ENCODE measurements at places on chromosomes 4 and X. TPM values are rescaled to one million over a fixed set of nuclear protein-coding genes. Genes with fewer than 3 reads are reported as not detected.

DNA sequence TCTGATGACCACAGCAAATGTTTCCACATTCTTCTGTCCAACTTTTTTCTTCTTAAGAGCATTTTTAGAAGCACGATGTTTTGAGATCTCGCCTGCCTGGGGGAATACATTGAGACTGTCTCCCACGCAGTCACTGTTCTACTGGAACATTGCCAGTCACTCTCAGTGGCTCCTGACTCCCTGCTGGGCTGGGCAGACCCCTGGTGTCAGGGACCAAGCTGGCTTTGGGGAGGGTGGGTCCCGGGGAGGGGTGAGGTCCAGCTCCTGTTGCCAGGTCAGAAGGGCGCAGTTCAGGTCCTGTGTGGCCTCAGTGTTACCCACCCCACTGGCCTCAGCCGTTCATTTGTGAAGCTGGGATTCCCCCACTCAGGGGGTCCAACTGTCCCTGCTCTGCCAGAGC lies 18.9 kb upstream of the ABLIM2 start:
- no peak for DNase-seq

Gene MAMLD1
- 0.52 TPM for total RNA-seq

DNA sequence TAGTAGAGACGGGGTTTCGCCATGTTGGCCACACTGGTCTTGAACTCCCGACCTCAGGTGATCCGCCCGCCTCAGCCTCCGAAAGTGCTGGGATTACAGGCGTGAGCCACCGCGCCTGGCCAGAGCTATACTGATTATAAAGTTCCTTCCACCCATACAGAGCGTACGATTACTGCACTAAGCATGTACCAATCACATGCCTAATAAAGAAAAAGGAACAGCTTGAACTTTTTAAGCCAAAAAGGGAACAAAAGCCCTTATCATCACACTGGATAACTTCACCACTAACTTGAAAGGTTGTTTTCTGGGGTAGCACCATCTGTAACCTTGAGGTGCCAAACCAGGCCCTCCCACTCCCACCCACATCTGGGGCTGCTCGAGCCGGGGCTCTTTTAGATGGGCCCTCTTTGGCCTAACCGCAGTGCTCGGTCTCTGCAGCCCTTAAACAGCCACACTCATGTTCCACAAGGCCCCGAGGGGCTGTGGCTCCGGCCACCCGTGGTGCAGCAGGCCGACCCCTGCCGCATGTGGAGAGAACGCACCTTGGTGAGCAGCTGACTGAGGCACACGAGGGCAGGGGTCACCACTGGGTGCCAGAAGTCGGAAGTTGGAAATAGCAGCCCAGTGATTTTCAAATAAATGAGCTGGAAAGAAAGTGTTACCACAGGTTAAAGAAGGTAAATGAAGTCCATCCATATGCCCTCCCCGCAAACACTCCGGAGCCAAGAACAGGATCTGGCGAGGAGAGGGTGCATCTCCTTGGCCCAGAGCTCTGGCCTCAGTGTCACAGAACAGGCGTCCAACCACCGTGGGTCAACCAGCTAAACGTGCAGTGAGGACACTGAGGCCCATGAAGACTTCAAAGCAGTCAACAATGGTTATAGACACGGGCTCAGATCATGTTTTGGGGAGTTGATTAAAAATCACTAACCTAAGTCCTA lies 18.4 kb downstream of the NOP14 start:
- DNase-seq: no peak

Gene TLR1
- total RNA-seq: 25.2 TPM

Gene PABPC4L
- 1.0 TPM for total RNA-seq

- DNase-seq: no peak
Observed at GRCh38 chr4:81465406-81466340, 6.0 kb downstream of the RASGEF1B start.

Gene GAGE12G
- total RNA-seq: not detected

GRCh38 chrX:16771483-16772398 lies 14.5 kb upstream of the TXLNG start:
- DNase-seq: peak; percentile 47

Gene CHRNA9
- total RNA-seq: not detected

Gene PCDH18
- 0.17 TPM for total RNA-seq

GRCh38 chr4:62531264-62531663 lies 1331.1 kb downstream of the ADGRL3 start:
- DNase-seq: no peak

DNA sequence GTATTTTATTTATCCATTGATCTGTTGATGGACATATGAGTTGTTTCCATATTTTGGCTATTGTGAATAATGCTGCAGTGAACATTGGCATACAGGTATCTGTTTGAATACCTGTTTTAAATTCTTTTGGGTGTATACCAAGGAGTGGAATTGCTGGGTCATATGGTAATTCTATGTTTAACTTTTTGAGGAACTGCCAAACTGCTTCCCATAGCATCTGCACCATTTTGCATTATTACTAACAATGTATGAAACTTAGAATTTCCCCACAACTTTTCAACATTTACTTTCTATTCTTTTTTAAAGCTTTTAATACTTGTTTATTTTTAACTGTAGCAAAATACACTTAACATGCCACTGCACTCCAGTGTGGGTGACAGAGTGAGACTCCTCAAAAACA lies 57.0 kb upstream of the MSN start:
- DNase-seq: no peak

Gene CSAG3
- not detected for total RNA-seq

GRCh38 chrX:135516376-135516775 lies 4.1 kb upstream of the INTS6L start:
- no peak for DNase-seq

GRCh38 chr4:73614311-73614867 lies 5.8 kb downstream of the RASSF6 start:
- DNase-seq: no peak

- no peak for DNase-seq
Observed at GRCh38 chr4:147491086-147491485, 10.2 kb downstream of the EDNRA start.

- DNase-seq: no peak
Observed at GRCh38 chr4:173532725-173533511, 2.9 kb upstream of the HAND2 start.

GRCh38 chrX:37697169-37697760 lies 11.7 kb downstream of the XK start:
- DNase-seq: no peak

Gene RTL5
- total RNA-seq: 3.9 TPM

GRCh38 chrX:129025376-129025775 lies 497.9 kb downstream of the SMARCA1 start:
- DNase-seq: no peak

DNA sequence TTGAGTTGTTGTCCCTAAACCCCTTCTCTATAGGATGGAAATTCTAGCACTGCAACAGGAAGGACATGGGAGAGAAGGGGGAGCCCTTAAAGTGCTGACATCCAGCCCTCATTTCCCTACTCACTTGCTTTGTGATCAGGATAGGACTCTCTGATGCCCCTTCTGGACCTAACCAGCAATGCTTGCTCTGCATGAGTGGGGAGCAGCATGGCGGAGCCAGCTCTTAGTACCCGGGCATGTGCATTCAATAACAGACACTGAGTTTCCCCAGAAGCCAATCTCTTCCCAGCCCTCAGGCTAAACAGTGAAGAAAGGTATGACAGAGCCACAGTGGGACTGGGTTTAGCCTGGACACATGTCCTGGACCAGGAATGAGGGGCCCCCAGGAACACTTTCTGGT lies 14.0 kb downstream of the SOD3 start:
- DNase-seq: peak; percentile 2

DNA sequence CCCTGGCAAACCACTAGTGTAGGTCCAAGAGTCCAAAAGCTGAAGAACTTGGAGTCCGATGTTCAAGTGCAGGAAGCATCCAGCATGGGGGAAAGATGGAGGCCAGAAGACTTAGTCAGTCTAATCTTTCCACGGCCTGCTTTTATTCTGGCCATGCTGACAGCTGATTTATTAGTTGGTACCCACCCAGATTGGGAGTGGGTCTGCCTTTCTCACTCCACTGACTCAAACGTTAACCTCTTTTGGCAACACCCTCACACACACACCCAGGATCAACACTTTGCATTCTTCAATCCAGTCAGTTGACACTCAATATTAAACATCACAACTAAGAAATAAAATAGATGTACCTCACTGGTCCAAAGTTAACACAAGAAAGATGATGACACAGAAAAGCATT lies 134.8 kb upstream of the GABRA2 start:
- no peak for DNase-seq

Gene CNGA2
- not detected for total RNA-seq

Gene ADH1C
- total RNA-seq: not detected

DNA sequence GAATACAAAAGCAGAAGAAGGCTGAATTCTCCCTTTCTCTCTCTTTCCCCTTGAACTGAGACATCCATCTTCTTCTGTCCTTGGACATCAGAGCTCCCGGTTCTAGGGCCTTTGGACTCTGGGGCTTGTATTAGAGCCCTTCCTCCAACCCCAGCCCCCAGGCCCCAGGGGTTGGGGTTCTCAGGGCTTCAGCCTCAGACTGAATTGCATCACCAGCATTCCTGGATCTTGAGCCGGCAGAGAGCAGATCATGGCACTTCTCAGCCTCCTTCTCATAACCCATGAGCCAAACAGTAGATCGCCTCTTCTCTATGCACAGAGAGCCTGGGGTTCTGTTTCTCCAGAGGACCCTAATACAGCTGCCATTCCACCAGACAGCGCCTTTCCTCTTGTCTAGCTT lies 25.3 kb upstream of the CLDN24 start:
- peak; percentile 62 for DNase-seq

DNA sequence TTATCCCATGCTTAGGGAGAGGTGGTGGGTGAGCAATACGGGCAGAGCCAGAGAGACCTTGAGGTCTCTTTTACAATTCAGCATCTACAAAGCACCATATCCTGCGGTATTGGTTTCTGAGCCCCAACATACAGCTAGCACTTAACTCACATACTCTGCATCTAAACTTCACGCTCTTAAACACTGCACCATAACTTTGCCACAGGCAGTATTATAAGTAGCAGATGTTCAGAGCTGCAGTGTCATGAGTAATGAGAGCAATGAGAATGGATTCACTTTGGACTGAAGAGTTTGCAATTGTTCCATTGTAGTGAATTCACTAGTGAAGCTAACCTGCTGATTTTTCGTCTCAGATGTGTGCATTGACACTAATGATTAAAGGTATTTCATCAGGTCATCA lies 93.8 kb downstream of the HS3ST1 start:
- DNase-seq: no peak

Gene DMD
- 4.0 TPM for total RNA-seq

DNA sequence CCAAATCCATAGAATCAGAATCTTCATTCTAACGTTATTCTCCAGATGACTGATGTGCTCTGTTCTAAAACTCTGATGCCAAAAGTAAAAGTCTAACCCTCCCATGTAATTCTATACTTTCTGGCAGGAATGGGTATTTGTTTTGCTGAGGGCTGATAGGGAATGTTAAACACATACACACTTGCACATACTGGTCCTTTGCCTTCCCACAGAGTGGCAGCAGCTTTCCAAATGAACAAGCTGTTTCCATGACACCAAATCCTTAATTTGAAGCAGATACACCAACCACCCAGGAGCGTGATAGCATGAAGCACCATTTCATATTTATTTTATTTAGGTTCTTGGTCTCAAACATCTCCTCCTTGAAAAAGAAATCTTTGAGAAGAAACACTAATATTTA lies 155.5 kb upstream of the PRDX4 start:
- DNase-seq: no peak

DNA sequence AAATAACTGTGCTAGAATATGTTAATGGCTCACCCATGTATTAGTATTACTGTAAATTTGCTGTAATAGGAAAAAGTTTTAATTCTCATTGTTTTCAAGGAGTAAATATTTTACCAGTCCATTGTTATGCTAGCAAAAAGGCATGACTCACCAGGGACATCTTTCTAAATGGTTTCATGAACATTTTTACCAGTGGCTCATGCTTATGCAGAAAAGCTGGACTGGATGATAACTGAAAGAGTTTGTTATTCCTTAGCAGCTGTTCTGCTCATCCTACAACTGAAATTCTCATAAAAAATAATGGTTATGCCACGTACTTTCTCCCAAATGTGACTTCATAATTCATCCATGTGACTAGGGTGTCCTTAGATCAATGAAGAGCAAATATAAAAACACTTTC lies 111.9 kb upstream of the PCDH18 start:
- peak; percentile 74 for DNase-seq

- DNase-seq: no peak
Observed at GRCh38 chr4:127822430-127822829, 40.3 kb downstream of the HSPA4L start.

- DNase-seq: peak; percentile 53
Observed at GRCh38 chr4:6892190-6892908, 17.3 kb upstream of the TBC1D14 start.
